Placental pericyte (primary cell): ENCODE measurements at places on chromosomes 5 and 9. TPM values are rescaled to one million over a fixed set of nuclear protein-coding genes. Genes with fewer than 3 reads are reported as not detected.

The SLC25A2 gene
- 0.44 and 2.0 TPM in 2 replicates for total RNA-seq

The BTNL8 gene
- not detected in 2 replicates for total RNA-seq

The SLC9A3 gene
- 1.5 and 2.0 TPM in 2 replicates for total RNA-seq

The CDK7 gene
- total RNA-seq: 36.8 and 44.2 TPM in 2 replicates

The MAP1B gene
- total RNA-seq: 164 and 181 TPM in 2 replicates

The IL13 gene
- total RNA-seq: not detected in 2 replicates

The LCN2 gene
- total RNA-seq: not detected in 2 replicates

The PTTG1 gene
- total RNA-seq: 62.8 and 153 TPM in 2 replicates

The CDC25C gene
- 0.44 and 13.3 TPM in 2 replicates for total RNA-seq

The TUSC1 gene
- 0.44 and 11.3 TPM in 2 replicates for total RNA-seq

The HRCT1 gene
- 0.43 TPM in 1 of 2 replicates, not detected in the other for total RNA-seq

The KLHL9 gene
- total RNA-seq: 25.6 and 42.7 TPM in 2 replicates

The GADD45G gene
- 0.14 and 2.0 TPM in 2 replicates for total RNA-seq
